Lower lobe of right lung (tissue), 2 donors: ENCODE measurements at places on chromosomes 5 and 9. TPM values are rescaled to one million over a fixed set of nuclear protein-coding genes. Genes with fewer than 3 reads are reported as not detected.

- no peaks in the 10 kb centered on the region for H3K36me3 ChIP-seq
- no peak for DNase-seq
- no peak overlapping the region for H3K27ac ChIP-seq
- no peaks in the 10 kb centered on the region for H3K4me1 ChIP-seq
These were observed 68.5 kb downstream of the ANKRD31 start for GRCh38 chr5:75168026-75168735.

- no peak overlapping the region for H3K27ac ChIP-seq
- no peak for DNase-seq
- no peaks in the 10 kb centered on the region for H3K36me3 ChIP-seq
- no peak overlapping the region for H3K4me3 ChIP-seq
- no peaks in the 10 kb centered on the region for H3K4me1 ChIP-seq
- no peaks in the 10 kb centered on the region for H3K27me3 ChIP-seq
These were observed 6.9 kb downstream of the TAF7 start for GRCh38 chr5:141313711-141314110.

DNA sequence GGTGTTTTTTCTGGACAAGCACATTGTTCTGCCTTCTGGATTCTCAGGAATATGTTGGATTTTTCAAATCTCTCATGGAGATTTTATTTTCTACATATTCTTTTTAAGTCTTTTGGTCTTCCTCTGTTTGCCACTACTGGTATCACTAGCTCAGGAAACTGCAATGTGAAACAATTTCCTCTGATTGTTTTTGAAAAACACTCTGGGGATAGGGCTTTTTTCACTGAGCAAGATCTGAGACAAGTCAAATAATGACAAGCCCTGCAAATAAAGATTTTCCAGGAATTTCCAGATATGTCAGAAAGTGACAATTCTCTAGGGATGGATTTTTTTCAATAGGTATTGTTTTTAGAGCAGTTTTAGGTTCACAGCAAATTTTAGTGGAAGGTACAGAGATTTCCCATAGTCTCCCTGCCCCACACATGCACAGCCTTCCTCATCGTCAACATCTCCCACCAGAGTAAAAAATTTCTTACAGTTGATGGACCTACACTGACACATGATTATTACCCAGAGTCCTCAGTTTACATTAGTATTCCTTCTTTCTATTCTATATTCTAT, 86.9 kb upstream of the TMEM161B start:
- no peak for DNase-seq
- no peak overlapping the region for H3K4me3 ChIP-seq
- H3K27ac ChIP-seq = no peak overlapping the region

DNA sequence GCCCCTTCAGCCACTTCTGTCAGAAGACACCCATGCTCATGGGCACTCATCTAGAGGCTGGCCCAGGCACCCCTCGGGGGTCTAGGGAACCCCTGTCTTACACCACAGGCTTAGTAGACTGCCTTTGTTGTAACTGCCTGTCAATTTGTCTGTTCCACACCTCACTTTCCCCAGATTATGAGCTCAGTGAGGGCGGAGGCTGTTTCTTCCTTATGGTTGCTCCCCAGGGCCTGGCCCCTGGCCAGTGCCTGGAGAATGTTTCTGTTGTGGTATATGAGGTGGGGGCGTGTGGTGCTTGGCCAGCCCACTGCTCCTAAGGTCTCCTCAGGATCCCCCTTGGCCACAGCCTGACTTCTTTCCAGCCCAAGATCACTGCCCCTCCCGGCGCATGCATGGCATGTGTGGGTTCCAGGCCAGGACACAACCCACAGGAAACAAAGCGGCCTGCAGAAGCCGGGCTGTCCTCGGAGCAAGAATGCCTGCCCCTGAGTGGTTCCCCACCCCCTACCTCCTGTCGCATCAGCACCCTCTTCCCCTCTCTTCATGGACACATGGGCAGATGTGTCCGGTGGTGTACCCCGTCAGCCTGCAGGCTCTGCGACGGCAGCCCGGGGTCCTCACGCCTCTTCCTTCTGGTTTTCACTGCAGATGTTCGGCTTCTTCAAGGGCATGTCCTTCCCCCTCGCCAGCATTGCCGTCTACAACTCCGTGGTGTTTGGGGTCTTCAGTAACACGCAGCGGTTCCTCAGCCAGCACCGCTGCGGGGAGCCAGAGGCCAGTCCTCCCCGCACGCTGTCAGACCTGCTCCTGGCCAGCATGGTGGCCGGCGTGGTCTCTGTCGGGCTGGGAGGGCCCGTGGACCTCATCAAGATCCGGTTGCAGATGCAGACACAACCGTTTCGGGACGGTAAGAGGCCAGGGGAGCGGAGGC, 17.7 kb downstream of the SLC25A48 start:
- H3K27me3 ChIP-seq = no peaks in the 10 kb centered on the region
- no peaks in the 10 kb centered on the region for H3K36me3 ChIP-seq
- no peak overlapping the region for H3K27ac ChIP-seq
- H3K4me1 ChIP-seq = no peaks in the 10 kb centered on the region
- no peak overlapping the region for H3K4me3 ChIP-seq
- no peak for DNase-seq

GRCh38 chr5:80962630-80963520, 2.7 kb downstream of the RASGRF2 start:
- H3K4me3 ChIP-seq = no peak overlapping the region
- DNase-seq = no peak
- no peaks in the 10 kb centered on the region for H3K36me3 ChIP-seq
- H3K4me1 ChIP-seq = peaks cover 11% of the 10 kb centered on the region
- peaks cover 46% of the 10 kb centered on the region for H3K27me3 ChIP-seq

DNA sequence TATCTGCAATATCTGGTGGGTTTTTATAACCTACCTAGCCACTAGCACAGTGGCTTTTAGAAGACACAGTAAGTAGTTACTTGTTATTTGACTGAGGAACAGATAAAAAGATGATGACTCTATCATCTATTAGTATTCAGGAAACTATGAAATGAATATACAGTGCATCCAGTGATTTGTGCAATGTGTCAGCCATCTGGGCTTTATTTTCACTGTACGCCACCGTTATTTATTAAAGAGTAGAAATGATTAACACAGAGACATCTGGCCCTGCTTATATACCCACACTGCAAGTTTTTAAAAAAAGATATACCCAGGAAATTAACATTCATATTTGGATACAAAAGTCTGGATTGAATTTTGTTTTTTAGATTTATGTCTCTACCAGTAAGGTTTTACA, 408.4 kb downstream of the PDE4D start:
- no peak for DNase-seq
- no peak overlapping the region for H3K4me3 ChIP-seq
- no peaks in the 10 kb centered on the region for H3K36me3 ChIP-seq
- no peaks in the 10 kb centered on the region for H3K27me3 ChIP-seq
- peaks cover 9% of the 10 kb centered on the region for H3K4me1 ChIP-seq
- H3K27ac ChIP-seq = no peak overlapping the region

GRCh38 chr5:104052558-104053352, 490.2 kb upstream of the NUDT12 start:
- DNase-seq = no peak
- H3K4me1 ChIP-seq = no peaks in the 10 kb centered on the region
- H3K27ac ChIP-seq = no peak overlapping the region
- no peaks in the 10 kb centered on the region for H3K36me3 ChIP-seq
- no peak overlapping the region for H3K4me3 ChIP-seq

DNA sequence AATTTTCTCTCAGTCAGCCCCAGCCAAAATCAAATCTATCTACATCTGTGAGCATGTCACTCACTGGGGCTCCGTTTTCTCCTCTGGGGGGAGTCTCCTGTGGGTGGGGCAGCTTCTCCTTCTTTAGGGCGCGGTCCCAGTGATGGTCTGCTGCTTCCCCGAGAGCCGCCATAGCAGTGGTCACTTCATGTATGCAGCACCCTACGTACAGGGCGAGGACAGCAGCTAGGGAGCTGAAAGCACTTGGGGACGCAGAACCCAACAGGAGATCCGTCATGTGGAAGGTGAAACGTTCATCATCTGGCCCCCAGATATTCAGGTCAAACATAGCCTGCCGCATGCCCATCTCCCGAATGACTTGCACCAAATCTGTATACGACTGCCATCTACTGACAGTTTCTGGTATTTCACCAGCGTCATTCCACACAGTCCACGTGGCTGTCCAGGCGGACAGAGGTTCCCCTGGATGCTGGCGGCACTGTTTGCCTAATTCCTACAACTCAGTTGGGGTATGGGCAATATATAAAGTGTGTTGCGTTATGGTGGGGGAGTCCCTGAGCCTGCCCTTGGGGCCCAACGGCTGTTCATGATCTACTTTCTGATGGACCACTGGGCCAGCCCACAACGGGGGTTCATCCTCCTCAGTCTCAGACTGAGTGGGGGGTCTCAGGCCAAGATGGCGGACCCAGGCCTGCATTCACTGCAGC, 795.0 kb downstream of the EFNA5 start:
- H3K27me3 ChIP-seq = no peaks in the 10 kb centered on the region
- no peak overlapping the region for H3K27ac ChIP-seq

GRCh38 chr5:76582230-76583162, 40.7 kb downstream of the F2RL2 start:
- no peaks in the 10 kb centered on the region for H3K27me3 ChIP-seq
- no peaks in the 10 kb centered on the region for H3K36me3 ChIP-seq
- no peak overlapping the region for H3K4me3 ChIP-seq
- H3K4me1 ChIP-seq = peaks cover 10% of the 10 kb centered on the region
- no peak overlapping the region for H3K27ac ChIP-seq

GRCh38 chr5:21889581-21889980, 963.6 kb downstream of the CDH12 start:
- H3K36me3 ChIP-seq = no peaks in the 10 kb centered on the region
- no peak overlapping the region for H3K27ac ChIP-seq
- H3K27me3 ChIP-seq = no peaks in the 10 kb centered on the region
- no peak for DNase-seq

DNA sequence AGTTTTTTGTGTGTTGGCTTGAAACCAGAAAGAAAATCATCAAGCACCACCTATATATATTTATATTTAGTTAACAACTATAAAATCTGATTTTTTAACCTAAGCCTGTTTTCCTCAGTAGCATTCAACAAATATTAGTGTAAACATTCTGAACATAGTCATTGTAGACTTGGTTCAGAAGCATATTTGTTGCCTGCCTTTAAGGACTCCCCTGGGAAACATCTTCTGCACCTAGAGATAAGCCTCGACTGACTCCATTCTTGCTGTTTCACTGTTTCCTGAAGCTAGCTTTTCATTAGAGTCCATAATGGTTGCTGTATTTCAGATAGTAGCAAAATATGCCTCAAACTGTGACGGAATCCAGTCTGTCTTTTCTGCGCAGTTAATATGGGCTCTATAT, 123.5 kb downstream of the TRIO start:
- no peak overlapping the region for H3K27ac ChIP-seq
- H3K36me3 ChIP-seq = peaks cover 10% of the 10 kb centered on the region
- no peak overlapping the region for H3K4me3 ChIP-seq
- H3K27me3 ChIP-seq = no peaks in the 10 kb centered on the region
- peaks cover 54% of the 10 kb centered on the region for H3K4me1 ChIP-seq

The CDH9 gene
- total RNA-seq = not detected

The CD180 gene
- total RNA-seq = 4.9 TPM

The BAAT gene
- total RNA-seq = not detected

The LRRC14B gene
- not detected for total RNA-seq

The SERF1A gene
- 7.5 TPM for total RNA-seq

The CNTNAP3B gene
- 11.1 TPM for total RNA-seq

The SEMA5A gene
- total RNA-seq = 29.3 TPM

The QSOX2 gene
- 10.5 TPM for total RNA-seq

The NUTM2G gene
- total RNA-seq = not detected
